ENCODE measurements at places on chromosomes 12 and 14.

- no peak for DNase-seq
Measured at GRCh38 chr12:57171668-57172067, 24.2 kb upstream of the LRP1-AS start.

- DNase-seq = no peak
Measured at GRCh38 chr14:95375539-95376109, 55.9 kb upstream of the CLMN start.

DNA sequence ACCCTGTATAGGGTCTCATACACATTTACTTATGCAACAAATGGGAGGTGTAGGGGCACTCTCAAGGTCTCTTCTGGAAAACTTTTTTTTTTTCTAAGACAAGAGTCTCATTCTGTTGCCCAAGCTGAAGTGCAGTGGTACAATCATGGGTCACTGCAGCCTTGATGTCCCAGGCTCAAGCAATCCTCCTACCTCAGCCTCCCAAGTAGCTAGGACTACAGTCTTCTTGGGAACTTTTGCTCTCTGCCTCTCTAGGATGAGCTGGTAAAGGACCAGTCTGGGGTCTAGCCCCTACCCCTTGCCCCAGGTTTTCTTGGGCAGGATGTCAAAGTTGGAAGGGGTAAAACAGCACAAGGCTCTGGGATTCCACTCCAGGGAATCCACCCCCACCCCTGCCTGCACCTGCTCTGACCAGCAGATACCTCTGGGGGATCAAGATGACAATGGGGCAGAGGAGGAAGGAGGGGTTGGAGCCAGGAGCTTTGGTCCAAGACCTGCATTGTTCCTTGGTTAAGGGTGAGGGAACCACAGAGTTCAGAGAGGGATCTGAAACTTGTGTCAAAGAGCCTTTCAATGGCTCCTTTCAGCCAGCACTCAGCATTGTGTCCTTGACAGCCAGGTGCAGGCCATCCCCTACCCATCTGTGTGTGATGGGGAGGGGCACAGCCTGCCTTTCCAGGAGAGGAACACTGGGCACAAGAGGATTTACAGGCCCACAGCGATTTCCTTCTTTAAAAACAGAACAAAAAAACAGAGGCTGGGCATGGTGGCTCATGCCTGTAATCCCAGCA lies 12.2 kb downstream of the CTDSP2 start:
- DNase-seq = peak; percentile 24

DNA sequence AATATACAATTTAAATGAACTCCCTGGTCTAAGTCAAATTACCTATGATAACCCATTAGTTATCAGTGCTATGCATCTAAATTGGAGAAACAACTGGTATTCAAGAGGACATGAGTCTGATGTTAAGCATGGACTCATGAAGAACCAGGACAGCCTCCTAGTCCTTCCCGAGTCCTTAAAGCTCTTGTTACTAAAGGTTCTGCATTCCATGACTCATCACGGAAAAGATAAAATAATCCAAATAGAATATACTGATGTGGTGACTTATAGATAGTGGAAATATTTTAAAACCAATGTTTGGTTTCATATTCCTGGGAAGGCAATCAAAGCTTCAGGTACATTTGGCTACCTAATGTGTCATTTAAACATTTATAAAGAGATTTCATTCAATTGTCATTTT lies 117.2 kb upstream of the PMCH start:
- no peak for DNase-seq

- DNase-seq = peak; percentile 40
Measured at GRCh38 chr12:104733717-104734175, 224.3 kb downstream of the SLC41A2 start.

GRCh38 chr14:57051633-57052032 lies 217.1 kb downstream of the EXOC5 start:
- peak; percentile 23 for DNase-seq

GRCh38 chr12:109775172-109775881 lies 57.9 kb downstream of the TRPV4 start:
- peak; percentile 85 for DNase-seq

- DNase-seq = no peak
Measured at GRCh38 chr14:98960617-98961013, 311.4 kb downstream of the BCL11B start.

DNA sequence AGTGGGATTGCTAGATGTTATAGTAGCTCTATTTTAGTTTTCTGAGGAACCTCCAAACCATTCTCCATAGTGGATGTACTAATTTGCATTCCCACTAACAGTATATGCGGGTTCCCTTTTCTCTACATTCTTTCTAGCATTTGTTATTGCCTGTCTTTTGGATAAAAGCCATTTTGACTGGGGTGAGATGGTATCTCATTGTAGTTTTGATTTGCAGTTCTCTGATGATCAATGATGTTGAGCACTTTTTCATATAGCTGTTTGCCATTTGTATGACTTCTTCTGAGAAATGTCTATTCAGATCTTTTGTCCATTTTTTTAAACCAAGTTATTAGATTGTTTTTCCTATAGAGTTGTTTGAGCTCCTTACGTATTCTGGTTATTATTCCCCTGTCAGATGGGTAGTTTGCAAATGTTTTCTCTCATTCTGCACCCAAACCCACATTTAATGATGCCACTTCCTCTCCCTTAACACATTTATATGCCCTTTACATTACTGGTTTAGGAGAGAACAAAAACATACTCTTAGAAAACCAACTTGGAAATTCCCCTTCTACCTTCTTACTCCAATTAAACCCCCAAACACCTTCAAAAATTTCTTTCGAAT lies 48.2 kb downstream of the NELL2 start:
- DNase-seq = no peak

DNA sequence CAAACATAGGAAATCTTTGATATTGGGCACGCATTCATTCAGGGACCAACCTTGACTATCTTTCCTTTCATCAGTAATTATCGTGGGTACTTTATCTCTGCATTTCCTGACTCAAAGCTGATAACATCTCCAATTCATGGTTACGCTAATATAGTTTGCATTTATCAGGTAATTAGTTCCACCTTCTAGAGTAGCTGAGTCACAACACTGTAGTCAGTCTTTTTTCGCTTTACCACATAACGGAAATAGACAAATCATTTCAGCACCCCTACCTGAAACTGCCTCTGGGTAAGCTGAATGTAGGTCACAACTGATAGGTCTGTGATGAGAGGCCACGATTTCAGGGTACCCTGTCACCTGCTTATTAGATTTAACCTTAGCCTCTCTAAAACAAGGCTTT lies 36.7 kb upstream of the IL22 start:
- no peak for DNase-seq

DNA sequence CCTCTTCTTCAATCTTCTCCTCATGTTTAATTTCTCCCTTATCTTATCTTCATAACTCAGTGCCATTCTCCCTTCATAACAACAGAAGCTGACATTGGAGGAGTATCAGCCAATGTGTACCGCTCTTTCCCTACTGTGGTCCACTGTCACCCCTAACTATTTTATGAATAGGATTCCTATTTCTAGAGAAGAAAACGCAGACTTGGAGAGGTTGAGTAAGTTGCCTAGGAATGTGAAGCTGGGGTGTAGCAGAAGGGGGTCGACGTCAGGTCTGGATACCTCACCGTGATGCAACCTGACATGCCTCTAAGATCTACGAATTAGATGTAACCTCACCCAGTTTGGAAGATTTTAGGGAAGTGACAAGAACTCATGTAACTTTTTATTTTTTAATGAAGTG lies 17.1 kb downstream of the LMO3 start:
- DNase-seq = no peak

DNA sequence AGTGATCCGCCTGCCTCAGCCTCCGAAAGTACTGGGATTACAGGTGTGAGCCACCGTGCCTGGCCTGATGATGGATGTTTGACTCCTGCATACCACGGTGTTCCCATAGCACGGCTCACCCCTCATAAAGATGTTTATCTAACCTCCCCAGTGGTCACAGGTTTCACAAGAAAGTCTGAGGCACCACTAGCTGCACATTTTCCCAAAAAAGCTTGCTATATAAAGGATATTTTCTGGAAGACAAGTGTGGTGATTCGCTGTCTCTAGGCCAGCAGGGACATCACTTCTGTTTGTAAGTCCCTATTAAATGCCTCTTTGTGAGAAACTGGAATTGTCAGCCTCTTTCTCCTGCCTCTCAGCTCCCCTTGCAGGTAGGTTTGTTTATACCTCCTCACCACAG lies 18.3 kb downstream of the PLEK2 start:
- no peak for DNase-seq

DNA sequence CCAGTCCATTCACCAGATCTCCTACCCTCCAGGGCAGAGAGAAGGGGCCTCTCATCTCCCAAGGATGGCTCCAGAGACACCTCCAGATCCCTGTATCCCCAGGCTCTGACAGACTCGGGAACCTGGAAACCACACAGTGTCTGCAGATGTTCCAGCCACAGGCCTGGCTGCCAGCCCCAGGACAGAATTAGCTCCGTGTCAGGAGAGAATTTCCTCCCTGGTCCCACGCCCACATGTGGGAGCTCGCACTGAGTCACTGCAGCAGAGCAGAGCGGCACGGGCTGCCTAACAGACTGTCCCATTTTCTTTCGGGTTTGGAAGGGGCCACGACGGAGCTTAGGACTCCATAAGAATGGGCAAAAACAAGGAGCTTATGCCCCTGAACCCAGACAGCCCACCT lies 33.6 kb downstream of the CMKLR1 start:
- no peak for DNase-seq

DNA sequence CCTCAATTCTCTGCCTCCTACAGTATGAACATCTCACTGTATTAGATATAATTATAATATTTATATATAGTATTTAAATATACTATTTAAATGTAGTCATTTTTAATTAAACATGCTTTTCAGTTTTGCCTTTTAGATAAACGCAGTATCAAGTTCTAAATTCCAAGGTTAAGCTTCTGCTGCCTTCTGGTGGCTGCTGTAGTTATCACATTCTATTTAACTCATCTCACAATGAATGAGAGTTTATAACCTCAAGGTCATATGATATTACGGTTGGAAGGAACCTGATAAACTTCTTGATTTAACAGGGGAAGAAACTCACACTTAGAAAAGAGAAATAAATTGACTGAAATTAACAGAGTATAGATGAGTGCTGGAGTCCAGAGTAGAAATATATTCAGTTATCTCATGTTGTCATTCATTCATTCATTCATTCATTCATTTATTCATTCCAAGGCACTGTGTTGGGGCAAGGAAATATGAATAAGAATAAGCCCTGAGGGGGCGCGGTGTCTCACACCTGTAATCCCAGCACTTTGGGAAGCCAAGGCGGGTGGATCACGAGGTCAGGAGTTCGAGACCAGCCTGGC lies 31.9 kb downstream of the GUCY2C start:
- peak; percentile 16 for DNase-seq

- peak; percentile 91 for DNase-seq
Measured at GRCh38 chr14:55336162-55336561, 64.9 kb downstream of the FBXO34 start.

GRCh38 chr12:92467886-92468285 lies 234.9 kb upstream of the PLEKHG7 start:
- no peak for DNase-seq

DNA sequence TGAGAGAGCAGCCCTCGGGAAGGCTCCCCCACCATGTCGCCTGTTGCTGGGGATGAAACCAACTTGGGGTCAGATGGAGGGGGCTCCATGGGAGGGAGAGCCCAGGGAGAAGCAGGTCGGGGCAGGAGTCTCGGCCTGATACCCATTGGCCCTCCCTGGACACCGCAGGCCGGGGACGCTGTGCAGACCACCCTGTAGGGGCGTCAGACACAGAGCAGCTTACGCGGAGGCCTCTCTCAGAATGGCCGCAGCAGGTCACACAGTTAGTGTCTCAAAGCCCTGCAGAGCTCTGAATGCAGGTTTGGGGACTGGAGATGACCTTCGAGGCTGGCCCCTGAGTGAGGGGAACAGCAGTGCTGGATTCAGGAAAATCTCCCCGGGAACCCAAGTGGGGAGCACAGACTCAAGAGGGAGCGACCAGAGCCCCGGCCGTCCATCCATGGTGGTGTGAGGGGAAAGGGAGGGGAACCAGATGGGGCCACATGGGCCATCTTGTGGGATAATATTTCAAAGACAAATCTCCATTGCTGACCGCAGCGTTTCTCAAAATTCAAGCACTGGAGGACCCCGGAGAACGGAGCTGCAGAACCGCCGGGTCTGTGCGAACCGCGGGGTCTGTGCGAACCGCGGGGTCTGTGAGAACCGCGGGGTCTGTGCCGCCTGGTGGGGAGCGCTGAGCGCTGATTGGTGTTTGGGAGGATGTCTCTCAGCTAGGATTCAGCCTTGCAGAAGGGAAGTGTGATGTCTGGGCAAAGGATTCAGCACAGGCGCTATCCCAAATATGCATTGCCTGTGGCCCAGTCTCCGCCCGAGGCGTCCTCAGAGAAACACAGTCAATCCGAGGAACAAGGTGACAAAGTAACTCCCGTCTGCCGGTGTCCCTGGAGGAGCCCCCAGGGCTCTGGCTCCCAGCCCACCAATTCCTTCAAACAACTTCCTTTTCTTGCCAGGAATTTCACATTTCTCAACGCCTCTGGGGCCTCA lies 324.4 kb upstream of the RTL1 start:
- DNase-seq = no peak

DNA sequence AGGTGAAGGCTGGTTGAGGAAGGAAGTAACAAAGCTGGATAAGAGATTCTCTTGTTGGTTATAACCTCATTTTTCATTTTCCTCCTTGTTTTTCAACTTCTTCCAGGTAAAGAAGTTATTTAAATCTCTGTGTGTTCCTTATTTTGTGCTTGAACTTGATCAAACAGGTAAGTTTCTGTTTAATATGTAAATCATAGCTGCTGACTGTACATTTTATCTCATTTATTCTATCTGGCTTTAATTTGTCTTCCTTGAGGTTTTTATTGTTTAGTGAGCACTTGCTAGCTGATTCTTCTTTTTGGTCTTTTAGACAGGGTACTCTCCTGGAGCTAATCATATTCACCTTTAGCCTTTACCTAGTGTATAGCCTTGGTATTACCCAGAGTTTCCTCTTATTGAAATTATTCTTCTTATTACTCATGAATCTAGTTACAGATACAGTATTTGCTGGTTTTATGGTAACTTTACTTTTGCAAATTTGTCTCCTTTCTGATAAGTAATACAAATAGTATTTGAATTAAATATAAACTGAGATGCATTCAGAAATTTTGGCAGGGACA lies 42.4 kb downstream of the TXNRD1 start:
- DNase-seq = no peak

- DNase-seq = peak; percentile 75
Measured at GRCh38 chr12:80821513-80822000, 104.8 kb downstream of the MYF5 start.

DNA sequence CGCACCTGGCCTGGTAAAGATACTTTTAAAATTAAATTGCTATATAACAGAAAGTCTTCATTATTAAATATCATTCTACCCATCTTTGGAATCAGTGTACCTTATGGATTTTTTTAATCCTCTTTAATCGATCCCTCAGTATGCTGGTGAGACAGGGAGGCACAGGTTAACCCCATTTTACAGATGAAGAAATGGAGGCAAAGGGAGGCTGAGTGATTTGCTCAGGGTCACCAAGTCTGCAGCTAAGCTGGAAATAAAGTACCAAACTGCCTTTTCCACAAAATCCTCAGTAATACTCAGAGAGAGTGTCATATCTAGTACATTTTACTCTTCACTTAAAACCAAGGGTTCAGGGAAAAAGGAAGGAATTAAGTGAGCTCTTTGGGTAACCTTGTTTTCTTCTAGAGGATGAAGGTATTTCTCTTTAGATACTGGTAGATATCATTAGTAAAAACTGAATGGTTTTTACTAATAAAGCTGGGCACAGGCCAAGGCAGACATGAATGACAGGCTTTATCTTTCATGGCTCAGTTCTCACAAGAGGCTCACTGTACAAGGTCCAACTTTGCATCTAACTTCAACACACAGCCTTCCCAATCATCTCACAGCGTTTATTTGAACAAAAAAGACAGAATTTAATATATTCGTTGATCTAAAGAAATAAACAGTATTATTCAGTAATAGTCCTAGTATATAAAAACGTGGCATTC lies 35.3 kb upstream of the TTC7B start:
- no peak for DNase-seq

- peak; percentile 54 for DNase-seq
Measured at GRCh38 chr14:52267501-52268278, at the start of gene PTGDR. TSS of gene PTGDR (plus strand) at chr14:52267698. CDS start at chr14:52267815, 117 bp downstream.

All from NCI-H69 (cell line).